ENCODE measurements at places on chromosomes 13 and 19.

- DNase-seq: no peak
These were observed 196.9 kb downstream of the KATNAL1 start for GRCh38 chr13:30110301-30111070.

DNA sequence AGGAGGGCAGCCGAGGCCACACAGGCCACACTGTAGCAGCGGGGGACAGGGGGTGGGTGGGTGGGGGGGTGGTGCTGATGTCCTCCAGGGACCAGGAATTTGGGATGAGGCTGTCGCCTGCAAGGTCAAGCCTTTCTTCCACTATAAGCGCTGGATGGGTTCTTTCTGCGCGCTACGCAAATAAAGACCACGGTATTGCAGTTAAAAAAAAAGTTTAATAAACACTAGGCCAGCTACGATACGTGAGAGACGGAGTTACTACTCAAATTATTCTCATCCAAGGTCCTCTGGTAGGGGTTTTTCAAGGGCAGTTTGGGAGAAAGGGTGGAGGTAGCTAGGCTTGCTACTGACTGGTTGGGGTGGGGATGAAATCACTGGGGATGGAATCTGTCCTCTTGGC is 508 bp upstream of the ZNF44 start:
- no peak for DNase-seq

GRCh38 chr19:46745521-46746280 is at the start of gene FKRP:
Gene FKRP, plus strand, starts transcription at chr19:46746057. Its CDS starts 9,394 bp downstream, at chr19:46755451.
- peak; percentile 48 for DNase-seq

- DNase-seq: no peak
These were observed 175.1 kb downstream of the NUFIP1 start for GRCh38 chr13:44814161-44814560.

DNA sequence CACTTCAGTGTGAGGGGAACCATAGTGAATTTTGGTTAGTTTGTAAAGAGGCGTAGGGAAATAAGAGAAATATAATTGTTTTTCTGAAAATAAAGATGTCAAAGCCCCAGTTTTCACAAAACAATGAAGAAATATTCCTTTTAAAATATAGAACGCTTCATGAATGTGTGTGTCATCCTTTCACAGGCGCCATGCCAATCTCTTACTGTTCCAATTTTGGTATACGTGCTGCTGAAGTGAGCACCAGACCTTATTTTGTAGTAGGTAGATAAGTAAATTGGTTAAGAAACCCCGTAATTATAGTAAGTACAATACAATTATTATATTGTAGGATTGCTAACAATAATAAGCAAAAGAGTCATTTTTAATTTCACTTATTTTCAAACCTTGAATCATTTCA is 43.3 kb downstream of the NAA16 start:
- DNase-seq: no peak
